ENCODE measurements at places on chromosomes 12 and 14.

DNA sequence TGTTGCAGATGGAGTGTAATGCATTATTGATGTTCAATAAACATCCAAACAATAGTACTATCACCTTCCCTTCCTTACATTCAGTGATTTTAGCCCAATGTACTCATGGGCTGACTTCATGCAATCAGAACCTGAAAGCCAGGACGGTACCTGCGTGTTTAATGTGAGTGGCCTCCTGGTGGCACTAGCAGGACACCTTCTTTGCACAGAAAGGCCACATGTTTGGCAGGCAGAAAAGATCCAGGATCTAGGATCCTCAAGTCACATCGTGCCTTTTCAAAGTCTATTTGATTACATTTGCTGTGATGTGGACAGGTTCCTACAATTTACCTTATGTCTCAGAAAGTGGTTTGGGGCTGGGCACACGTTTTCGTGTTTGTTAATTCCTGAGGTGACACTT lies 82.9 kb downstream of the NEDD1 start:
- no peak for DNase-seq

DNA sequence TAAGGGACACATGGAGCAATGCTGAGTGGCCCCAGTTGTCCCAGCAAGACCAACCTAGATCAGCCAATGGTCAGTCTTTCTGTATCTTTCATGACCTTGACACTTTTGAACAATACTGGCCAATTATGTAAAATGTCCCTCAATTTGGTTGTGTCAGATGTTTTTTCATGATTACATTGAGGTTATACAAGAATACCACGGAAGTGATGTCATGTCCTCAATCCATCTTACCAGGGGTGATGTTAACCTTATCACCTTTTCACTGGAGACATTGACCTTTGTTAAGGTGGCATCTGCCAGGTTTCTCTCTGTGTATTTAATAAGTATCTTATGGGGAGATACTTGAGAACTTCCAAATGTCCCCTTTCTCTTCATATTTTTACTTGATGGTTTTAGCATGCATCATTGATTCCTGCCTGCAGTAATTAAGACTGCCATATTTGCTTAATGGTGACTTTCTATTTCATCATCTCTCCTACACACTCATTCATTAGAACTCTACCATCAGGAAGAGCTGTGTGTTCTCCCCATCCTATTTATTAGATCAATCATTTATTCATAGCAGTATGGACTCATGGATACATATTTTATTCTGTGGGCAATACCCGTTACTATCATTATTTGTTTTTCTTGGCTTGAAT lies 64.7 kb upstream of the RFLNA start:
- no peak for DNase-seq

DNA sequence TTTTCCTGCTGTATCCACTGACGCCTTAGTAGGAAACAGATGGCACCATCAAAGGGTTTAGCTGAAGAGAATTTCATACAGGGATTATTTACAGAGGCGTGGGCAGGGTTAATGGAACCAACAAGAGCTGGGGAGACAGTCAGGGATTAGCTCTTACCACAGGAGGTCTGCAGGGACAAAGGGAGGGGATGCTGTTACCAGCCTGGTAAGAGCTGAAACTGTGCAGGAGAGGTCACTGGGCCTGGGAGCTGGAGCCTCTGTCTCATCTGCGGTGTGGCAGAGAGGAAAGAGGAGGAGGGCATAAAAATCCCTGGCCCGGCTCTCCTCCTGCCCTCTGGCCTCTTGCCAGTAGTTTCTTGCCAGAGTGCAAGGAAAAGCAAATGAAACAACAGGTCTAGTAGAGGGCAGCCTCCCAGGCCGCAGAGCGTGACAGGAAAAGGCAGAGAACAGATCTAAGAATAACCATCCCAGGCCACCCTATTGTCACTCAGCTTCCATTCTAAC lies 18.9 kb upstream of the POC1B start:
- DNase-seq: peak; percentile 36

GRCh38 chr12:64631197-64631596 lies 20.9 kb downstream of the RASSF3 start:
- DNase-seq: no peak

DNA sequence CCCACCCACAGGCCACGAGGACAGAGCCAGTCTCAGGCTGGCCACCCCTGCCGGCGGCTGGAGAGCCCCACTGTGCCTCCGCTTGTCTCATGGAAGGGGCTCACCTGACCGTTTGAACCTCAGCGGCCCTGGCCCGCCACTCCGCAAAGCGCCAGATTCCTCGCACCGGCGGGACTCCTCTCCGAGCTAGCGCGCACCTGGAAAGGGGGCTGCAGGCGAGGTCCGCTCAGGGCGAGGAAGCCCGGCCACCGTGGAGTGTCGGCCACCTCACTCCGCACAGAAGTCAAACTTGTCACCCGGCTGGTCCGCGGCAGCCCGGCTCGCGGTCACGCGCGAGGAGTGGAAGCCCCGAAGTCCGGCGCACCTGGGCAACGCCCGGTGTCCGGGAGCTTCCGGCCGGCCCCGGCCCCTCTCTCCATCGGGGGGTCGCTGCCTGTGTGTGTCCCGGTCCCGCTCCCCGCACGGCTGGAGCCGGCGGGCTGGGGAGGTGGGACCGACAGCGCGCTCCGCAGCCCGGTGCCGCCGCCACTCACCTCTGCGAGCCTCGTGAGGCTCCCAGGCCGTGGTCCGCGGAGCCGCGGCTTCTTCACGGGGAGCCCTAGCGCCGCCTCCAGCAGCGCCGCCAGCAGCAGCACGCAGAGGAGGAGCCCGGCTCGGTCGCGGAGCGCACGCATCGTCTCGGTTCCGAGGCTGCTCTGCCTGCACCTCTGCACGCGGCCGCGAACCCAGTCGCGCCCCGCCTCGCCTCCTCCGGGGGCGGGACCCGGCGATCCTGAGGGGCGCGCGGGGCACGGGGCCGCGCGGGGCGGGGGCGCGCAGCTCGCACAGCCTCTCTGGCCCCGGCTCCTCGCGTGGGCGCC lies at the start of gene ISM2:
TSS of gene ISM2 (minus strand) at position 697 of the 860 bp plus-strand sequence. CDS start at position 674, 23 bp downstream.
- peak; percentile 21 for DNase-seq

- no peak for DNase-seq
Measured at GRCh38 chr14:106395456-106396050, 869.2 kb downstream of the TMEM121 start.

DNA sequence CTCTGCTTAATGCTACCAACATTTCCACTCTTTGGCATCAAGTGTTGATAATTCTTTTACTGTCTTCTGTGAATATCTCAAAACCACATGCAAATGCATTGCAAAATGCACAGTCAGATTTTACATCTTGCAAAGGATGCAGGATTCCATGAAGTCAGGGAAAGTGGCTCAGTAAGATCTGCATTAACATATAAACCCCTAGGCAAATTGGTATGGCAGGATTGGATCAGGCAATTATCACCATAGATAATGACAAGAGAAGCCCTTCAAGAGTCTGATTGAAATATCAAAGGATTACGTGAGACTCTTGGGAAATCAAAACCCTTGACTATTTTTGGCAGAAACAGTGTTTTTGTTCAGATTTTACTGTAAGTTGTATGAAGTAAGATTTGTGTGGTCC lies 71.0 kb downstream of the TMTC2 start:
- no peak for DNase-seq

DNA sequence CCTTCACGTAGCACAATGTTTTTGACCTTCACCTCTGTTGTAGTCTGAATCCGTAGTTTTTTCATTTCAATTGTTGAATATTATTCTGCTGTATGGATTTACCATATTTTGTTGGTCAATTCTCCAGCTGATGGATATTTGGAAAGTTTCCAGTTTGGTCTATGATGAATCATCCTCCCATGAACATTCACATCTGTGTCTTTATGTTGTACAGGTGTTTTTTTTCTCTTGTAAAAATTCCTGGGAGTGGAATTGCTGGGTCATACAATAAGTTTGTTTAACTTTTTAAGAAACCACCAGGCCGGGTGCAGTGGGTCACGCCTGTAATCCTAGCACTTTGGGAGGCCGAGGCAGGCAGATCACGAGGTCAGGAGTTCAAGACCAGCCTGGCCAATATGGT lies 36.7 kb upstream of the GNG2 start:
- peak; percentile 30 for DNase-seq

DNA sequence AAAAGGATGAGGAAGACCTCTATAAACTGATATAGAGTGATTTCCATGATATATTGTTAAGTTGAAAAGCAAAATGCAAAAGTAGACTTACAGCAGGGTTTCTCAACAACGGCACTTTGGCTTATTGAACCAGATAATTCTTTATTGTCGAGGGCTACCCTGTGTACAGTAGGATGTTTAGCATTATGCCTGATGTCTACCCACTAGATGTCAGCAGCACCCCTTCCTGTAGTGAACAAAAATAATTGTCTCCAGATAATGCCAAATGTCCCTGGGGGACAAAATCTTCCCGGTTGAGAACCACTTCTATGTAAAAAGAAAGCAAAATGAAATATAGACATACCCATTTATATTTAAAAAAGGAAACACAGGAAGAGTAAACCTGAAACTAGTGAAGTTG lies 32.4 kb downstream of the ABCD2 start:
- peak; percentile 41 for DNase-seq

GRCh38 chr12:28857369-28857768 lies 291.7 kb upstream of the FAR2 start:
- no peak for DNase-seq

- DNase-seq: no peak
Measured at GRCh38 chr14:20468764-20469241, 403 bp upstream of the PNP start.

DNA sequence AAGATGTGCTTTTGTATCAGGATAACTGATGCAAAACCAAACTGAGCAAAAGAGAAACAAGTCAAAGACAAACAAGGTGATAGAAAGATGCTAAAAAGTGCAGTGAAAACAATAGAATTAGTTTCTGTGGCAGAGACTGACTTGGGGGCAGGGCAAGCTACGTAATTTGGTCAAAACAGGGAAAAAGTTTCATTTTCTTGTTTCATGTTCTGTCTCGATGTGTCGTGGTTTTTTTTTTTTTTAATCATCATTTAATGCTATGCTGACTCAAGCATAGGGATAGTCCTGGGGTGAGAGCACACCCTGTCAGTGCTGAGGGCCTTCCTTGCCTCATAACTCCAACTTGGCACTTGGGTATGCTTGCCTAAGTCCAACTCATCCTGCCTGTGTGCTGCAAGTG lies 144.1 kb upstream of the PTPRQ start:
- DNase-seq: peak; percentile 21

- no peak for DNase-seq
Measured at GRCh38 chr14:50946234-50946935, 2.1 kb upstream of the PYGL start.

- DNase-seq: peak; percentile 31
Measured at GRCh38 chr12:49693931-49694444, 13.2 kb downstream of the FMNL3 start.

DNA sequence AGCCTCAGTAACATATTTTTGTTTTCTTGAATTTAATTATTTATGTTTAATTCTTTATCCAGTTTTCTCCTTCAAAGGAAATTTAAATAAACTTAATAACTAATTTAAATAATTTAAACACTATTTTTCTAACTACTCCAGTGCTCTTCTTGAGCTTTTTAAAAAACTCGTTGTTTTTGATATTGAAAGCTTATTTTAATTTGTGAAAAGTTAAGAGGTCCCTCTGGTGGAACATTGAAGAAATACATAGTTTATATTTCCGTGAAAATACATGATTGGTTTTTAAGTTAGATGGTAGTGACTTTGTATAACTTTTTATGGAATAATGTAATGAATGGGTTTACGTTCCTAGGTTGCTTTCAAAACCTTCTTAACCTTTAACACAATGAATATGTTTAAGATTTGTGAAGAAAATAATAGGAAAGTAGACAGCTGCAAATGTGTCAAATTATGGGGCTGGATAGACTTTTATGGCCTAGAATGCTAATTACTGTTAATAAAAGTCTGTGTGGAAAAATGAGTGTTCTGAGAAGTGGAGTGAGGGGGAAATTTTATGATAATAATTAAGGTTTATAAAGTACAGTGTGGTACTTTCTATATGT lies 45.9 kb upstream of the MSRB3 start:
- DNase-seq: peak; percentile 48

GRCh38 chr14:105748204-105748578 lies 221.8 kb downstream of the TMEM121 start:
- no peak for DNase-seq

GRCh38 chr12:106120519-106121105 lies 18.1 kb downstream of the NUAK1 start:
- no peak for DNase-seq

- peak; percentile 34 for DNase-seq
Measured at GRCh38 chr14:20988717-20989470, 886 bp upstream of the METTL17 start.

GRCh38 chr12:109793411-109793810 lies 39.8 kb downstream of the TRPV4 start:
- no peak for DNase-seq

GRCh38 chr12:74537126-74537706 lies 419 bp upstream of the ATXN7L3B start:
- DNase-seq: peak; percentile 70

DNA sequence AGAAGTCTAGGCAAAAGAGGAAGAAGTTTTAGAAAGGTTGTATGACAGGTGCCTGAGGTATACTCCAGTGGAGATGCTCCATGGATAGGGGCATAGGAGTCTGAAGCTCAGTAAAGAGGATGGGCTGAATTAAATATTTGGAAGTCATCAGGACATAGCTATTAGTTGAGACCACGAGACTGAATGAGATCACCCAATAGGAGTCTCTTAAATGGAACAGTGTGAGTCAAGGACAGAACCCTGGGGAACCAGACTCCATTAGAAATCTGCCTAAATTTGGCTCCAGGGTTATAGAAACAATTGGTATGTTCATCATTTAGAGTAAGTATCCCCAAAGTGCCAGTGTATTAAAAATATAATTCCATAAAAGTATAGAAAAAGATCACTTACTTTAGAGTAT lies 172.6 kb downstream of the PRKCH start:
- peak; percentile 73 for DNase-seq

- DNase-seq: peak; percentile 97
Measured at GRCh38 chr14:81401420-81402122, 1.4 kb upstream of the STON2 start.

DNA sequence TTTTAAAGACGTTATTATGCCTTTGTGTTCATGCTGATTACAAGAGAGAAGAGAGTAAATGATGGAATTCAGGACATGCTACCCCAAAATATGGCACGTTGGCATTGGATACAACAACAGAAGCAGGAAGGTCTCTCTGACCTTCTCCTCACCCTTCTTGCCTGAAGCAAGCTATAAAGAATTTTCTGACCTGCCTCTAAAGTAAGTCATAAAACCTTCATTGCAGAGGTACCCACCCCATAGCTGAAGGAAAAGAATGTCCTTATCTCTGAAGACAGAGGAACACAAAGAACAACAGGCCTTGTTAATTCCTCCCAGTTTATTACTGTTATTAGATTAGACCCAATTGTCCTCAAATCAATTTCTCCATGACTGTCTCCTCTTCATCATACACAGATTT lies 176.2 kb downstream of the FBXL14 start:
- DNase-seq: no peak

GRCh38 chr12:27179400-27180214 lies 64.5 kb upstream of the STK38L start:
- peak; percentile 94 for DNase-seq

GRCh38 chr14:76682367-76682766 lies 78.9 kb upstream of the VASH1 start:
- DNase-seq: no peak

DNA sequence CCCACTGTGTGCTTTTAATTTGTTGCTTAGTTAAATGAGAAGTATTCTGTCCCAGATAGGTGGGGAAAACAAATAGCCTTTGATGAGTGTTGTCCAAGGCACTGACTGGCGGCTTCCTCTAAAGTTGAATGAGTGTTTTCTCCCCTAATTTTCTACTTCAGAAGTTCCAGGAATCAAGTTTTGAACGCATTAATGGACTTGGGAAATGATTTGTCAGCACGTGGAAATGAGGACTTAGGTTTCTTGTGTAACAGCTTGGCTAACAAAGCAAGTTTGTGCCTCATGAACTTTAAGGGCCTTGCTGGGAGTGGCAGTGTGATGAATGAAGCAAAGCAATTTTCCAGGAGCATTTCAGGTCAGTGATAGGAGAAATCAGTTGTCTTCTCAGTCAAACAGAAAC lies 56.9 kb downstream of the LIN52 start:
- DNase-seq: peak; percentile 63
